ENCODE measurements at places on chromosomes 1 and 21.

GRCh38 chr21:41090981-41091380 lies 77.0 kb upstream of the BACE2 start:
- DNase-seq = no peak

DNA sequence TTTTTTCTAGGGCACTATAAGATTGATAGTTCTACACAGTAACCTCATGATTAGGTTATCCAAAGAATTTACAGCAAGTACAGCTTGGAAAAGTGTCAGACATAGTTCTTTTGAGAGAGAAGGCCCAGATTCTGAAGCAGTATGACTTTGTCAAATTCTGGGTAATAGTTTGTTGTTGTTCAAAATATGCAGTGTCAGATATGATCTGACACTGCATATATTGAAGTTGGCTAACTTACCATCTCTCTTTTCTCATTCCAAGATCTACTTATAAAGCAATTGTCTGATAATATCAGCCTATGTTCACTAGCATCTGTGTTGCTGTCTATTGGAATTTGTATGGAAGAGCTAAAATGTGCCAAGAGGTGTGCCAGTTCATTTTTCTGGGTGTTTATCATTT lies 160.1 kb downstream of the CTH start:
- no peak for DNase-seq

GRCh38 chr1:57736940-57737339 lies 313.1 kb upstream of the DAB1 start:
- no peak for DNase-seq

DNA sequence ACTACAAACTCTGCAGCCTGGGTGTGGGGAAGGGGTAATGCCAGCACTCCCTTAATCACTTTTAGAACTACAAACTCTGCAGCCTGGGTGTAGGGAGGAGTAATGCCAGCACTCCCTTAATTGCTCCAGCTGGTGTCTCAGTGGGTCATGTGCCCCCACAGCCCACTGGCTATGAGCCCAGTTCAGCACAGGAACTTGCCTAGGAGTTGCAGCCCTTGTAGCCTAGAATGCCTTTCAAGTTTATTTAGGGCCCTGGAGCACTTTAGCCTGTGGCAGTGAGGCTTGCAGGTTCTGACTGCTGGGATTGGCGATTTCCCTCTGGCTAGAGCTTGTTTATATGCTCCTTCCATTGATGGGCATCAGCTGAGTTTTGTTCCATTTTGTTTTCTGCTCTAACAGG lies 17.1 kb downstream of the VN1R5 start:
- DNase-seq = no peak

DNA sequence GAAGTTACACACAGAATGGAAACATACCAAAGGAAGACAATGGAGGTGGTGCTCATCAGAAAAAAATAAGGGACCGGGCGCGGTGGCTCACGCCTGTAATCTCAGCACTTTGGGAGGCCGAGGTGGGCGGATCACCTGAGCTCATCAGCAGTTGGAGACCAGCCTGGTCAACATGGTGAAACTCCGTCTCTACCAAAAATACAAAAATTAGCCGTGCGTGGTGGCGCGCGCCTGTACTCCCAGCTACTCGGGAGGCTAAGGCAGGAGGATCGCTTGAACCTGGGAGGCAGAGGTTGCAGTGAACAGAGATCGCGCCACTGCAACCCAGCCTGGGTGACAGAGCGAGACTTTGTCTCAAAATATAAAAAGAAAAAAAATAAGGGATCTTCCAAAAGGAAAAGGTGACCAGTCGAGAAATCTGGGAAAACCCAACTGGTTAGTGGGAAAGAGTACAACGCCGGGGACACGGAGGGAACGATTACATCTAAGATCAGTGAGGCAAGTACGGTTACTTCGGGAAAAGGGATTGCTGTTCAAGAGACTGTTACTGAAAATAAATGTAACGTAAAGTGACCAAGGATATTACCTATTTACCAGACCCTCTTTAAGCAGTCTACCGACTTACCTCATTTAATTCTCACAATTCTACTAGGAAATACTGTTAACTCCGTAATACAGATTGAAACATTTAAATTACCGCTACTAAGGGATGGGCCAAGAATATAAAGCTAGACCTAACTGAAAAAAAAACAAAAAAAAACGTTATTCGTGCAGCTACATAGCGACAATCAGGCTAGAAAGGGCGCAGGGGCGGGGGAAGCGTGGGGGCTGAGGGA lies 822 bp downstream of the CCT3 start:
- DNase-seq = peak; percentile 20
